ENCODE measurements at places on chromosomes 1 and 21.

- peak; percentile 76 for DNase-seq
Observed at GRCh38 chr1:32773018-32773763, 44.0 kb downstream of the YARS1 start.

- no peak for DNase-seq
Observed at GRCh38 chr21:15713412-15713811, 16.4 kb upstream of the USP25 start.

- no peak for DNase-seq
Observed at GRCh38 chr1:206716159-206716869, 31.6 kb downstream of the MAPKAPK2 start.

DNA sequence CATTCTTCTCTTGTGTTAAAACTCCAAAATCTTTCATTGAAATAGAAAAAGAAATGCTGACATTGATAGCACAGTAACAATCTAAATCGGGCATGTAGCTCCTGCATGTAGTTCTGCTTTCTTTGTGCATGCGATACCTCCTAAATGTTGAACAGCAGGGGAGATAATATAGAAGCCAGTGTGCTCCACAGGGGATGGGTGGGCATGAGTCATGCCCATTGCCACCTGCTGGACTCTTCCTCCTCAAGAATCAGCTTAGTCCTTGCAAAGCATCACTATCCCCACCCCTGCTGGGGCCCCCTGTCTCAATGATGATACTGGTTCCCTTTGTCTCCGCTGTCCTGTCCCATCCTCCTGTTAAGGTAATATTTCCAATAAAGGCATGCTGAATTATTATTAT is 203.0 kb downstream of the RWDD3 start:
- DNase-seq = no peak

- DNase-seq = peak; percentile 12
Observed at GRCh38 chr1:38891753-38892152, 10.4 kb upstream of the GJA9 start.

All from A549 (cell line).